ENCODE measurements at places on chromosomes 3 and 15.
A peak's percentile ranks its signal among the peaks of the same experiment; 100 is the strongest.

DNA sequence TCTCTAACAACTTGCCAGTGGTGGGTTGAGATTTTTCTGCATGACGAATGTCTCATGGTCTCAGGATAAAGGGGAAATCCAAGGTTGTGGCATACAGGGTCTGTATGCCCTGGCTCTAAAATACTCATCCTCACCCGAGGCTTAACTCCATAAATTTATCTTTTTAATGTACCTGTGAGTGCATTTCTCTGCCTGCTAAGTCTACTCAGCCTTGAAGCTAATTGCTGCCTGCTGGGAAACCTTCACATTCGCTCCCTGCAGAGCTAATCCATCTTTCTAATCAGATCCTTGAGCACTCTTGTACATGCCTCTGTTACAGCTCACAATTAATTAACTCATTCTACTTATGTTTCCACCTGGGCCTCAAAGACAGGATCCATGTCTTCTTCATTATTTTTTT, 93.8 kb downstream of the CMSS1 start:
- DNase-seq: no peak

GRCh38 chr3:169173231-169173630, 490.3 kb downstream of the MECOM start:
- no peak for DNase-seq

DNA sequence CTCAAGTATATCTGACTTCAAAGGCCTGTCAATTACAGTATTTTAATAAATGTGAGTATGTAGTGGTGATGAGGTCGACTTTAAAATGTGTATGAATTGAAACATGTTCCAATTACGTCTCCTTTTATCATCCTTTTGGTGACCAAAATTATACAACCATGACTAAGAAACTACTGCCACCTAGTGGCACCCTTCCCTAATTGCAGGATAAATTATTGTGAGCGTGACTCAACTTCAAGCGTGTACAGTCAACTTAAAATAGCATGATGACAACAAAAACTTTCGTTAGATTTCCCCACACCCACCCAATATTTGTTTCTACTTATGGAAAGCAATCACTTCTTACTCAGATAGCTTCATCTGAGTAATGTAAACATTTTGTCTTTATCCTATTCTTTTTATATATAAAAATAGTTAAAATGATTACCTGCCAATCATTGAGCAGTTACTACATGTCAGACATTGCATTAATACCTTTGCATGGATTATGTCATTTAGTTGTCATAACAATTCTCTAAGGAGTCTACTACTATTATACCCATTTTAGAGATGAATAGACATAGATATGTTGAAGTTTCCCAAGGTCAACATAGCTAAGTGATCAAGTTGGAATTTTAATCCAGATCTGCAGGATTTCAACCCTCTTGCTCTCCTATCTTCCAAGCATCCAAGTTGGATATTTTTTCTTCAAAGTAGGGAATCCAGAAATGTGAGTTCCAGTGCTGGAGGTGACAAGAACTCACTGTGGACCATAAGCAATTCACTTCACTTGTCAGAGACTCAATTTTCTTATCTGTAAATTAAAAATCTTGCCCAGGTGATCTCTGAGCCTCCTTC, 106.0 kb downstream of the MEX3B start:
- DNase-seq: no peak

GRCh38 chr3:191342411-191342810, 12.1 kb upstream of the UTS2B start:
- DNase-seq: no peak

GRCh38 chr3:186002884-186003472, 65.2 kb upstream of the TRA2B start:
- DNase-seq: no peak

DNA sequence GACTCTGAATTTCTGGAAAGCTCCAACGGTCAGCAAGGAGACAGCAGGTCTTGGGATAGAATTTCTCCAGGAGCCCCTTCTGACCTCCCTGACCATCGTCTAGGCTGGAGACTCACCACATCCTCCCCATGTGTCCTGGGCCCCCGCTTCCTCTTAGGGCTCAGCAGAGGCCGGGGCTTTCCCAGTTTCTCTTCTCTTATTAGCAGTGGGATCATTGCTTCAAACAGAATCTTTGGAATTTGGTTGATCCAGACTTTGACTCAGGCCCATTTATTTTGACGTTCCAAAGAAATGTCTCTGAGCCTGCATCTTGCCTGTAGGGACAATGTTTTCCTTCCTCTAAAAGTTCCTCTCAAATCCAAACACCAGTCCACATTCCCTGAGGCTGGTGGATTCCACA, 38.4 kb upstream of the SLC6A6 start:
- DNase-seq: no peak

DNA sequence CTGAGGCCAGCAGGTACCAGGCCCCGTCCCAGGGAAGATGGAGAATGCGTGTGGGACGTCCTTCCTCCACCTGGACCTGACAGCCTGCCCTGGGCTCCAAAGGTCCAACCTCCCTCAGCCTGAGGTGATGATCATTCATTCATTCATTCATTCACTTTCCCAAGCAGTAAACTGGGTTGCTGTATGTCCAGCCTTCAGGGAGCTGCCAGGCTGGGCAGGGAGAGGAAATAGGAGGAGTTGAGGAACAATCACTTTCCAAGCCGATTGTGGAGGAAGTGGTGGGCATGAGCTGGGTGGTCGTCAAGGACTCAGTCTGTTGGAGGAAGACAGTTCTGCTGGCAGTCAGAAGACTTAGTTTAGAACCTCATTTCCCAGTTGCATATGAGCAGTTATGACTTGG, 10.2 kb upstream of the CCDC33 start:
- no peak for DNase-seq

DNA sequence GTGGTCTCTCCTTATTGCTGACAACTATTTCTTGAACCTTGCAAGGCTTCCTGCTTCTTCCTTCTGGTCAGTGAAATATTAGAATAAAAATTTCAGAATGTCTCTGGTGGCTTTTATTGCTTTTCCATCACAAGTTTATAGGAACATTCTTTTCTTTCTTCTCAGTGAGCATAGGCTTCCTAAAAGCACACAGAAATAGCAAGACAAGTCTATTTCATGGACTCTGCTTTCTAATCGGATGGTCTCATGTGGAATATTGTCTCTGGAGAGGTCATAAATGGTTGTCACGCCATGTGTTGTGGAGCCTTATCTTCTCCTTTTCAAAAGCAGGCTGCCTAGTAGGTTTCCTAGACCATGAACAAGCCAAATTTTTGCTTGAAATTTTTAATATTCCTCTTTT, 9.8 kb upstream of the PSMD6 start:
- DNase-seq: no peak

DNA sequence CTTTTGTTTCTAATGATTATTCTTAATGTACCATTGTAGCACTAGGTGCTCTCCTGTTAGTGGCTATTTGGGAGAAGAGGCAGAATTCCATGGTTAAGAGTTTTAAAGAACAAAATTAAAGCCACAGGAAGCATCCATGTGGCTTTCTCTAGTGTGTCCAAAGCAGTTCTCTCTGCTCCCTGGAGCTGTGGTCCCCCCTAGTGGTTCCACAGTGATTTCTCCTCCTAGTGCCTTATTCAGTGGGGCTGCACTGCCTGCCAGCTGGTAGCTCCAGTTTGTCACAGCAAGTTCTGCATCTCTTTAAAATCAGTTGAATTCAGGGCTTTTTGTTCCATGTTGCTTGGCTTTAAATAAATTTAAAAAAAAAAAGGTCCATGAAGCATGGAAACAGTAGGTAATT, 39.6 kb upstream of the FAM98B start:
- DNase-seq: peak; percentile 5

GRCh38 chr3:124859025-124859424, 28.1 kb downstream of the ITGB5 start:
- DNase-seq: no peak

DNA sequence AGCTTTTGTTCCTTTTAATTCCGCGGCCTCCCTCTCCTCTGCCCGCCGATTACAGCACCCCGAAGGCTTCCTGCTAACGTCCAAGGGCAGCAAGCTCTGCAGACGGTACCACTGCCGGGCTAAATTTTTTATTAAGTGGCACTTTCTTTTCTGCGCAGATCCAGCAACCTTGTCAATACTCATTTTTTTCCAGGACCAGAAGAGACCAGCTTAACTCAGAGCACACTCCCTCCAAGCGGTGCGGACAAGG, 542 bp upstream of the MEIS2 start:
- no peak for DNase-seq

GRCh38 chr3:65808824-65809223, 229.9 kb downstream of the MAGI1 start:
- no peak for DNase-seq

- no peak for DNase-seq
Measured at GRCh38 chr3:71591101-71591500, 7.6 kb upstream of the FOXP1 start.

DNA sequence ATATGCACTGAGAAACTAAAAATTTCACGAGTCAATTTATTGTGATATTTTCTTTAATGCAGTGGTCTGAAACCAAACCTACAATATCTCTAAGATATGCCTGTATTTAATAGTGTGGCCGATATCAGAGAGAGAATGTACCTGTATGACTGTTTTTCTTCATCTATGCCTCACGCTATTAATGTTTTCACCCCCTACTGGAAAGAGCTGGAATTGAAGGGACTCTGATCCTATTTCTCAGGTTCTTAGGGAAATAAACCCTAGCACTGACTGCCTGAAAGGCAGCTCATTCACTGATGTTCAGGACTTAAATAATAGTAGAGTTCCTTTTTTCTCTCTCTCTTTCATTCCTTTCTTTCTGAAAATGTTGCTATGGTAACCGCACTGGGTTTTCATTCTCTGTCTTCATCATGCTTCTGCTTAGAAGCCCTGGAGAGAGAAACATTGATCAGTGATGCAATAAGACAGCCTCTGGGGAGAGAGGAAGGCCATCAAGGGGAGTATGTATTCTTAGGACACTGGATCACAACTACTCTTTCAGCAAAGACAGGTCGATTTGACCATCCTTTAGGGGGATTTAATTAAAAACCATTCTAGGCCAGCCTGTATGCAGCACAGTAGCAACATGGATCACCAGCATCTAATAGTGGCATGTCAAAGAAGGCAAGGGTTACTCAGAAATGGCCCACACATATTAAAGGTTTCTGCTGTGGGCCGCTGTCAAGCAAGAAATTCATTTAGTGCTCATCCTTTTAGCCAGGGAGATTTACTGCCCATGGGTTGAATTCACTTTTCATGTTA, 1135.7 kb downstream of the IGSF11 start:
- no peak for DNase-seq

DNA sequence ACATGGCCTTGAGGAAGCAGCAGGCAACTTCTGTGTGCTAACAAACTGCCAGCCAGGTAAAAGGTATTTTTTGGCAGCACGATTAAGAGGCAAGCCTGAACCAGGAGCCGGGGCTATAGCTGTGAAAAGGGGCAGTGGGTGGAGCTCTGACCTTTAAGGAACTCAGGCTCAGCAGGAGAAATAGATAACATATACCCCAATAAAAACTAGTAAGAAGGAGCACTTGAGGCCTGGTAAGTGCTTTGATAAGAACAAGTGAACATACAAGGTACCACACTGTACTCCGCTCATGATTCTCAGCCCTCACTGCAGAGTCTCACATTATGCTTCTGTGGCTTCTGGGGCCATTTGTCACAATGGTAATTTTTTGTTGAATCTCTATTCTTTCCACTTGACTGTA, 5.4 kb downstream of the FYCO1 start:
- no peak for DNase-seq

- DNase-seq: no peak
Measured at GRCh38 chr3:172701751-172702150, 9.1 kb downstream of the NCEH1 start.

DNA sequence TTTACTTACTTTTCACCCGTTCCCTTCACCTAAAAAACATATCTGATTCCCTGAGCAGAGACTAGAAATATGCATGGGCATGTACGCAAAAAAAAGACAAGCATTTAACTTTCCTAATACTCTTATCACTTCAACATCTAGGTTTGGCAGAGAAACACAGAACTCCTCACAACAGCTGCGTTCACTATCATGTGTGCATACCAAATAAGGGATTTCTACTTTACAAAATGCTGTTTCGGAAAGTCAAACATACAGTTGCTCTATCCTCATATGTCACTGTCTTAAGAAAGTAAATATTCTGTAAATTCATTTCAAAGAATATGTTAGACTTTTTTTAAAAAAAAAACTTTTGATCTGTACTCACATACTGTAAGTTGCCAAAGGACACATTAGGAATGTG, 65.1 kb upstream of the CBLB start:
- no peak for DNase-seq

GRCh38 chr15:101276501-101277037, 716 bp downstream of the SELENOS start:
- no peak for DNase-seq

GRCh38 chr3:66494959-66495667, 5.7 kb downstream of the LRIG1 start:
- no peak for DNase-seq
